MCF 10A (cell line): ENCODE measurements at places on chromosomes 2 and 18. TPM values are rescaled to one million over a fixed set of nuclear protein-coding genes. Genes with fewer than 3 reads are reported as not detected.

DNA sequence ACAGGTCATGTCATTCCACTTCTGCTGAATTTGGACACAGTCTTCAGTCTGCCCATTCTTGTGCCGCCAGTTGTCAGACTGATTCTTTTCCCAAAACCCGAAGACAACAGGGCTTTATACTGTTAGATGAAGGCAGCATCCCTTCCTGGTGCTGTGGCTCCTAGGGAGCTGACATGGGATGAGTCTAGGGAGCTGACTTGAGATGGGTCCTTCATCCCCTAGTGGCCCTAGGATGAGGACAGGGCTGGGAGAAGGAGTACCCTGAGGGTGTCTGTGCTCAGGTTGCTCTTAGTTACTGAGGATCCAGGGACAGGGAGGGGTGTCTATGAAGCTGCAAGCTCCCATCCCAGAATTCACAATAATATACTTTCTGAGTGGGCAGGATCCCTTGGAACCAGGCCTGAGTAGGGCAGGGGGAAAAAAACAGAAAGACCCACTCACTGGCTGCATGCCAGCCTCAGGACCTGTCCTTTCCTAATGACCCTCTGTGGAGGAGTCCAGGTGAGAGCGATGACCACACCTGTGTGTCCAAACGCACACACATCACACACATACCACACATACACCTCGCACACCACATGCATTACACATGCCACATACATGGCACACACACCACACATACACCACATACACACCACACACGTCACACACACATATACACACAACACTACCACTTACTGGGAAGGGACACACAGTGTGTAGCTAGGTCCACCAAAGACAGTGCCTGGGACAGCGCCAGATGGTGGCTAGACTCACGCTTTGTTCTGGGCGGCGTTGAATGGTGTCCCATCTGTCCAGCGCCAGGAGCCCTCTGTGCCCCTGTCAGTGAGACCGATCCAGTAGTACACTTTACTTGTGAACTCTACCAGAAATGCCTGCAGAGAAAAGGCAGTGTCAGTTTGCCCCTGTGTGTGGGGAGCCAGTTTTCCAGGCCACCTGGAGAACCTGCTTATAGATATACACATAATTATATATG is 11.1 kb downstream of the CLEC4F start:
- DNase-seq, result no peak

DNA sequence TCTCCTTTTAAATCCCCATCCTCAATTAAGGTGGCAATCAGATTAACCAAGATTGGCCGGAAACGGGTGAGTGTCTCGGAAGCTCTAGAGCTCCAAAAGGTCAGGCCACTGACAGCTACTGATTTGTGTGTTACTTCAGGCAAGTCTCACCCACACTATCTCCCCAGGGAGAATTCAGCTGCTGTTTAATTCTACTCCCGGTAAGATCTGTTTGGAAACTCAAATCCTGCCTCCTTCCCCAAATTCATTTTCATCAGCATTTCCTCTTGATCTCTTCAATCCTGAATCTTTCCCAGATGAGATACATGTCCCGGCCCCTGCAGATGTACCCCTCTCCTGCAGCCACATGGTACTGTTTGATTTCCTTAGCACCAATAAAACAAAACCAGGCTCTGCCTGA is 34.9 kb downstream of the EFR3B start:
- no peak for DNase-seq

DNA sequence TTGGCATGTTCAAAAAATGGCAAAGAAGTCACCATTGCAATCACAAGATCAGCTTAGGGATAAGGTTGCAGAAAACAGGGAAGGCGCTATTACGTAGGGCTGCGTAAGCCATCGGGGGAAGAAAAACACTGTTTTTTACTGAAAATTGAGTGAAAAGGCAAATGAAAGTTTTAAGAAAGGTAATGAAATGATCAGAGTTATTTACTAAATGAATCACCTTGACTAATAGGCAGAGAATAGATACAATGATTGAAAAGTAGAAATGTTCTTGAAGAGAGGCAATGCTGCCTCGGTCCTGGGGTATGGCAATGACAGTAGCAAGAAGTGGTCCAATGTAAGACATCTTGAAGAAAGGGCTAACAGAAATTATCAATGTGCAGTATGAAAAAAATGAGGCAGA is 1227.8 kb upstream of the ZEB2 start:
- DNase-seq, result no peak

DNA sequence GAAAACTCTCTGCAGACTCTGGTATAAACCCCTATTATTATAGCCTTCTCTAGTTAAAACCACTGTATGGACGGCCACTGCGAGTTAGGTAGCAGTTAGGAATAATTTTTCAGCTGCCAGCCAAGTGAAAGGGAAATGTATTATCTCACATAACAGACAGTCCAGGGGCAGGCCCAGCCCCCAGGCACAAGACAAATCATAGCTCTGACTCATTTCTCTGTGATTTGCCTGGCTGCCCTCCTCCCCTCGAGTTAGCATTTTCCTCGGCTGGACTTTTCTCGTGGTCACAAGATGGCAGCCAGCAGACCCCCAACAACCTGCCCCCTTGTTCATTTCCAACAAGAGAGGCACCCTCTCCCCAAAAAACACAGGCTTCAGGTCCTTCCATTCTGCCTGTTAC is 10.5 kb downstream of the VIT start:
- peak; percentile 57 for DNase-seq

GRCh38 chr2:165743442-165743841 is 50.6 kb downstream of the GALNT3 start:
- DNase-seq, result no peak

DNA sequence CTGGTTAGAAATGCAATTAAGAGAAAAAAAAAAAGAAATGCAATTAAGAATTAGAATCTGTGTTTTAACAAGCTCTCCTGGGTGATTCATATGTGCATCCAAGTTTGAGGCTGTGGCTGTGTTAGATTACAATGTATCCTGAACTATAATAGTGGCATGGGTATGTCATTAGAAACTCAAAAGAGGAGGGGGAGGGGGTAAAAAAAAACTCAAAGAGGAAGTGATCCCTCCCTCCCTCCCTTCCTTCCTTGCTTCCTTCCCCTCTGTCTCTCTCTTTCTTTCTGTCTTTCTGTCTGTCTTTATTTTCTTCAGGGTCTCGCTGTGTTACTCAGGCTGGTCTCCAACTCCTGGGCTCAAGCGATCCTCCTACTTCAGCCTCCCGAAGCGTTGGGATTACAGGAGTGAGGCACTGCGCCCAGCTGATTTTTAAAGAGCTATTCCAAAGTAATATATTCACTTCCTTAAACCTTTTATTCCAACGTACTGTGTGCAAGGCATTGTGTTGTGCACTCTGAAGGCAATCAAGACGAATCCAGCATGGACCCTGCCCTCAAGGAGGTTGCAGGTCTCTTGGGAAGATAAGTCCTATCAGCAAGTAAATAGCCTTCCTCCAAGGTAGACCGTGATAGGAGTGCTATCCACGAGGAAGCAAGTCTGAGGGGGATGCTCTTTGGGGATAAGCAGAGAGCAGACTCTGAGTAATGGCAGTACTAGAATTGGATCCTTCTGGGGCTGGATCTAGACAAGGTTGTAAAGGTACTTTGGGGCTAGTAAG is 35.9 kb upstream of the MCFD2 start:
- DNase-seq, result no peak

GRCh38 chr2:12719400-12720277 is 2.9 kb downstream of the TRIB2 start:
- peak; percentile 76 for DNase-seq

- no peak for DNase-seq
Observed at GRCh38 chr2:100106460-100106859, 35.9 kb downstream of the AFF3 start.

DNA sequence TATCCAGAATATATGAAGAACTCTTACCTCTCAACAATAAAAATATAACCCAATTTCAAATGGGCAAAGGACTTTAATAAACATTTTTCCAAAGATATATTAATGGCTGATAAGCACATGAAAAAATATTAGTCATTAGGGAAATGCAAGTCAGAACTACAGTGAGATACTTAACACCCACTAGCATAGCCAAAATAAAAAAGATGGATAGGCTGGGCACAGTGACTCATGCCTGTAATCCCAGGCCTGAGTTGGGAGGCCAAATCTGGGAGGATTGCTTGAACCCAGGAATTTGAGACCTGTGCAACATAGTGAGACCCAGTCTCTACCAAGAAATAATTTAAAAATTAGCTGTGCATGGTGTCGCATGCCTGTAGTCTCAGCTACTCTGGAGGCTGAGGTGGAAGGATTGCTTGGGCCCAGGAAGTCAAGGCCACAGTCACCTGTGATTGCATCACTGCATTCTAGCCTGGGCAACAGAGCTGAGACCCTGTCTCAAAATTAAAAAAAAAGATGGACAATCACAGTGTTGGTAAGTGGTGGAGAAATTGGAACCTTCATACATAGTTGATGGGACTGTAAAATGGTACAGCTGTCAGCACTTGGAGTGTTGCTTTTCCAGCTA is 25.1 kb downstream of the MARCHF7 start:
- no peak for DNase-seq

DNA sequence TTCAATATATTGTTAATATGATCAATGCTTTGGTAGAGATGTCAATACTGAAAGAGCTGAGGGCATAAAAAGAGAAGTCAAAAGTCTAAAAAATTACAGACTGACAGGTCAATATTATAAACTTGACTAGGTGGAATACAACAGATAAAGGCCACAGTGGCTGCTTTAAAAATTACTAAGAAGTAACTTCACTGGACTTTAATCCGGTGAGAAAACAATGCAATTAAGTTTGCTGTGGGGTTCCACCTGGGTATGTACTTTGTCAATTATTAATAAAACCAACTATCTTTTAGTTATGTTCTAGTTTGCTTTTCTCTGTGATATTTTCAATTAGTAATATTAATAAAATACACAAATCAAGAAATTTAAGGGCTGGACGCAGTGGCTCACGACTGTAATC is 44.7 kb downstream of the RAPH1 start:
- no peak for DNase-seq

DNA sequence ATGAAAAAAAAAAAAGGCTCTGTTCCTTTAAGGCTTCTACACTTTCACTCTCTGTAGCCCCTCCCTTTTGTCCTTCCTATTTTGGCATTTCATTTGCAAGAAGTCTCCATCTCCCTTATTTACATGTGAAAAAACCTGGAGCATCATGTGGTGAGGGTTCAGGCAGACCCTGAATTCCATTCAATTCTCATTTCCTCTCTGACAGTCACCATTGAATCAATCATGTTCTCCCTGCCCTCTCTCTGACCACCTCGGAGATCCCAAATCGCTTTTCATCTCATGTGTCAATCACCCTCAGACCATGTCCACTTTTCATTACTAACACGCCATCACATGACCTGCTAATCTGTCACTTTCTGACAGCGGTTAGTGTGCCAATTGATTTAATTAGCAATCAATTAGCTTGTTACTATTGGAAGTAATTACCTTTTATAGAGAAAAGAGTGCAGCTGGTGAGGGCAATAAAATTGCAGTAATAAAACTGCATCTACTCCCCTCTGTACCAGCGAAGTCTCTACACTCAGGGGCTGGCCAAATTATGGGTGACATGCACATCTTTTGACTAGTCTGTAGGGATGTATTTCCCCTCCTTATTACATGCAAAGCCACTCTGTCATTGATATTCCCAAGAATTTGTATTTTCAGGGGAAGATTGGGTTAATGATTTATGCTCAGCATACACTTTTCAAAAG is 317.4 kb downstream of the EN1 start:
- no peak for DNase-seq

DNA sequence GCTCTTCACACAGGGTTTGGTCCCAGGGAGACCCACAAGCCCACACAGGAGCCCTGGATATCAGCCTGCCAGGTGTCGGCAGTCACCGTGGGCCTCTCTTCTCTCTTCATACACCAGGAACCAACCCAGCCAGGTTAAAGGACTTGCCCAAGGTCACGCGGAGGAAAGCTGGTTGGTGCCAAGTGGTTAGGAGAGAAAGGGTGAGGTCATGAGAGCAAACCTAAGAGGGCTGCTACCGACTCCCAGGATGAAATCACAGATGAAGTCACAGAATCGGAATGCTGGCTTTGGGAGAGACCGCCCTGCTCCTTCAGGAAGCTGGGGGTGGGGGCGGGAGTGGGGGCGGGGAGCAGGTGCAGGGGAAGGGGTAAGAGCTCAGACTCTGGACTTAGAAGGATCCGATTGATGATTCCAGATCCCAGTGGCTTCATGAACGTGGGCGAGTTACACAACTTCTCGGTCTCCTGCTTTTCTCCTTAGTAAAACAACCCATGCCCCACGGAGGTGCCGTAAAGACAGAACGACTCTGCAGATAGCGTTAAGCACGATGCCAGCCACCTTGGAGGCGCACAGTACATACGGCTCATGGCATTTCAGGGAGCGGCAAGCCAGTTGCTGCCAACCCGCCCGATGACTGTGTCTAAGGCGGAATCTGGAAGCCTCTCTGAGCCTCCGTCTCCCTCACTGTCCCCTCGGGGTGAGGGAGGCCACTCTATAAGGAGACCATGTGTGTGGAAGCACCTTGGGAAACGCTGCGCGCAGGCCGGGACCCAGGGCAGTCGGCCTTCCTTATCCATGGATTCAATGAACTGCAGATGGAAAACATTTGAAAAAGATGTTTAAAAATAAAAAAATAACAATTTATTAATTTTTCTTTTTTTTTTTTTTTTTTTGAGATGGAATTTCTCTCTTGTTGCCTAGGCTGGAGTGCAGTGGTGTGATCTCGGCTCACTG is 23.0 kb upstream of the TAF1B start:
- DNase-seq, result peak; percentile 90

GRCh38 chr2:230269715-230270114 is 44.2 kb downstream of the SP140 start:
- no peak for DNase-seq

DNA sequence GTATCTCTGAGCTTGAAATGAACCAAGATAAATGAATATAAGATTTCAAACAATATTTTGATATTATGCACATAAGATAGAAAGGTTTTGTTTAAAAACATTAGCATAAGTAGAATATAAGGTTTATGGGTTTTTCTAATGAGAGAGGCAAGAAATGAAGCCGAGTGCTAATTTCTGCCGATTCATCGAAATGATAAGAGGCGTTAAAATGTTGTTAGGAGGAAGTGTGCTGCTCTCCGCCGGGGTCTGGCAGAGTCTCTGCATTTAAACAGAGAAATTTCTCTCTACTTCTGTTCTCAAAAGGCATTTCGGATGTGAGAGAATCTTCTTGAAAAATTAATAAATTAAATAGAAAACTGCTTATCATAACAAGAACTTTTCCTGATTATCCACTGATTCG is 83.6 kb downstream of the MRPS9 start:
- DNase-seq, result no peak

DNA sequence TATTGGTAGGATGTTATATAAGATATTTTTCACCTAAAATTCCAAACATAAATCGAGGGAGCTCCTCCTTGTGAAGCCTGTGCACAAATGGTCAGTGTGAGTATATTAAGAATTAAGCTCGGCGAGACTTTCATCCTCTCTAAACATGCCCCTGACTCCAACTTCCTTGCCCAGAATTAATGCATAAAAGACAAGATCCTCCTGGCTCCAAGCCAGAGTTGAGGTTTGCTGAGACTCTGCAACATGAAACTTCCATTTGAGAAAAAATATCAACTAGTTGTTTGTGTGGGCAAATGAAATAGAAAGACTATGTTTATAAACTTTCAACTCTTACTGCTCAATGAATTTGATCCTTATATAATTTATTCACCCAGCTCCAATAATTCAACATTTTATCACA is 68.1 kb downstream of the CCDC178 start:
- no peak for DNase-seq

GRCh38 chr2:74917702-74918619 is 40.5 kb upstream of the POLE4 start:
- DNase-seq, result peak; percentile 56

GRCh38 chr2:96164459-96165184 is 19.4 kb upstream of the DUSP2 start:
- DNase-seq, result no peak

The SERPINB2 gene
- 0.47 and 0.82 TPM in 2 replicates for total RNA-seq

The MAB21L4 gene
- total RNA-seq, result not detected in 2 replicates

The GKN2 gene
- not detected in 2 replicates for total RNA-seq

The PPP4R1 gene
- 88.0 and 109 TPM in 2 replicates for total RNA-seq
